ENCODE measurements at places on chromosomes 2 and 18.

DNA sequence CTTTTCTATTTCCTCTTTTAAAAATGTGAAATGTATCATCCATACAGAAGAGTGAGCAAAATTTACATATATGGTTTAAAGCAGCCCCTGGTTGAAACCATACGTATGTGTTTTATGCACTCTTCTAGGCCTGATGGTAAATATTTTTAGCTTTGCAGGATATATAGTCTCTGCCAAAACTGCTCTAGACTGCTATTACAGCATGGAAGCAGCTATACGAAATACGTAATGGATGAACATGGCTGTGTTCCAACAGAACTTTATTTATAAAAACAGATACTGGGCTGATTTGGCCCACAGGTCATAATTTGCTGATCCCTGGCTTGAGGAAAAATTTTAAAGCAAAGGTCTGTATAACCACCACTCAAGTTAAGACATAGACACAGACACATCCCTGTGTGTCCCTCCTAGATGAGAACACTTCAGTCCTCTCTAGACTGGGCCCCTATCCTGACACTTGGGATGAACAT, 42.5 kb upstream of the ATP8B1 start:
- DNase-seq = no peak

- no peak for DNase-seq
These were observed 27.6 kb downstream of the THNSL2 start for GRCh38 chr2:88197732-88198131.

- DNase-seq = no peak
These were observed 709.5 kb upstream of the ACVR2A start for GRCh38 chr2:147135376-147135775.

GRCh38 chr2:166393008-166393407, 17.3 kb upstream of the SCN9A start:
- DNase-seq = no peak

- DNase-seq = no peak
These were observed 108.2 kb downstream of the TDRD15 start for GRCh38 chr2:21231985-21232384.

GRCh38 chr2:43838560-43839267, at the start of the genes ABCG5 and ABCG8:
TSS of gene ABCG5 (minus strand) at chr2:43838839. CDS start at chr2:43838679, 160 bp downstream.
TSS of gene ABCG8 (plus strand) at chr2:43838971. CDS start at chr2:43839054, 83 bp downstream.
- no peak for DNase-seq

DNA sequence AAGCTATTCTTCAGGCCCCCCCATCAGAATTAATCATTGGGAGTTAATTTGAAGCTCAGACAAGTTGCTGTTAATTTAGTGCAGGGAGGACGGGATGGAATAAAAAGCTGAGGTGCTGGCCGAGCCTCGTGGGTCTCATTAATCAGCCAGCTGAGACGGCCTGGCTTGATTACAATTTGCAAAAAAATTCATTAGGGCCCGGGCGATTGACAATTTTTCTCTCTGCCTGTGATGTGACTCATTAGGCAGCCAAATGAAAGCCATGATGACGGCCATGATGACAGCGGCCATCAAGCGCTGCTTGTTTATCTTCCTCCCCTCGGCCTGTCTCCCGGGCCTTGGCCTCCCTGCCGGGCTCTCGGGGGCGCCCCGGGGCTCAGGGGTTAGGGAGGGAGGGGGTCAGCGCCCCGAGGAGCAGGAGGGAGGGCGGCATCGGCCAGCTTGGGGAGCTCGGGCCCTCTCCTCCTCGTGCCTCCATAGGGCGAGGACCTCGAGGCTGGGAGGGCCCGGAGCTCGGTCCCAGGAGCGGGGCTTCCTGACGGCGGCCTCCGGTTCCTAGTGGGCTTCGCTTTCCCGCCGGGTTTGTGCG, 5.2 kb downstream of the GBX2 start:
- DNase-seq = no peak

GRCh38 chr18:27184115-27185024, 738 bp downstream of the CHST9 start:
- no peak for DNase-seq

DNA sequence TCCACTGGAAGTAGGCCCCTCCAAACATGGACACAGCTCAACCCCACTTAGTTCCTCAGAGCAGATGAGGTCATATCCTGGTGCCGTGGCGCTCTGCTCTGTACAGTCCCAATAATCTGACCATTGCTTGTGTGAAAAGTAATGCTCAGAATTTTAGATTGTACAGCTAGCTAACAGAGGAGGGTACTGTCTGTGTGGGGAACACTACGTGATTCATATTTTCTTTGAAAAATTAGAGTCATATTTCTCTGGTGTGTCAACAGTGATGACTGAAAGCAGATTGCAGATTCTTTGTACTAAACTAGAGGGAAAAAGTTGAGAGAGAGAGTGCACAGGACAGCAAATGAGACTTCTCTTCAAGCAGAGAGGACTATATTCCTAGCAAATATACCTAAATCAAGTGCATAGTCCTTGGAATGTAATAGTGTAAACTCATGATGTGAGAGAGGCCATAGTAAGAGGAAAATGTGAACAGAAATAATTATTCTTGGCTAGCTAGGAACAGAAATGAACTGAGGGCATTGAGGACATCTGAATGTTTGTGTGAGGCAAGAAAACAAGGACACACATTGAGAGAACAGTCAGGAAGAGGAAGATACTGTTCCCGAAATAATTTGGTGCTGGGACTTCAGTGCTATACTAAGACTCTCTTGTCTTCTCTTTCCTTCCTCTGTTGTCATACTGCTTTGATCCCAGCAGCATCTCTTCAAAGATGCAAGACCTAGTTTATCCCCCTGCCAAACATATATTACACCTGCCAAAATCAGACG, 157.0 kb upstream of the RND3 start:
- DNase-seq = no peak

DNA sequence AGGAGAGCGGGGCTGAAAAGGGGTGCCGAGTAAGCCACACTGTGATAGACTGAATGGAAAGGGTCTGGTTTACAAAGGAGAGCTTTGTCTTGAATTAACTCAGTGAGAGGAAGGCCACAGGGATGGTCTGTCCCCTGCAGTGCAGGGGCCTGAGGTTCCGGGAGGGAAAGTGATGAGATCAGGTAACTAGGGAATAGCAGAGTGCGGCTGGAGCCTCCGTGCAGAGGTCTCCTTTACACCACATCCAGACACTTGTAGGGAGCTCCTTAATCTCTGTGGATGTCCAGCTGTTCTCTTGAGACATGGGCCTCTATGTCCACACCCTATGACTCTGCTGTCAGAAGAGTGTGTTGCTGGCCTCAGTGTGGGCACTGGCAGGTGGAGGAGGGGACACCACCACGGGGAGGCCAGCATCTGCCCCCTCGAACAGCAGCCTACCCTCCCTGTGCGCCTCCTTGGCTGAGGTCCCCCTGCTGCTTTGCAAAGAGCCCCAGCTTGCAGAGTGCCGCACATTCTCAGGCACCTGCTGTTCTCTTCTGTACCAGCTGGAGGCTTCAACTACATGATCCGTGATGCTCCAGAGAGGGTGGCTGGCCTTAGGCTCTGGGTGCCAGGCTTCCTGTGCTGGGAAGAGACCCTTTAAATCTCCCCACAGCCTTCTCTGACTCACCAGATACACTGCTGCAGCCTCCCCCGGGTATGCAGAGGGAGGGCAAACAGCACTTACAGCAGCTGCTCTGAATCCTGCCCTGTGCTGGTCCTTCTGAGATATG, 25.9 kb downstream of the ENOSF1 start:
- no peak for DNase-seq

DNA sequence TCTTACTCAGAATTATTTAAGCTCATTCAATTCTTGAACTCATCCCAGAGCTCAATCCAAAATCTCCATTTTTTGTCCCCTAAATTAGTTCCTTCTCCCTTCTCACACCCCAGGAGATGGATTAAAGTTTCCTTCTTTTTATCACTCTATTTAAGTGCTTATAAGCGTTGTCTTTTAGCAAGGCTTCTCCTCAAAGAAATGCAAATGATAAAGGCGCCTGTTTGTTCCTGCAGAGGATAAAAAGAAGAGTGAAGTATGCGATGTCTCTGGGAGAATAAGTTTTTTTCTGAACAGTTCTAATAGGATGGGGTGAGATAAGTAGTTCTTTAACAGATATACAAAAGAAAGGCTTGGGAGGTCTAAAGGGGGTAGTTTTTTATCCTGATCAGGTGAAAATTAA, 303.3 kb downstream of the CNTNAP5 start:
- DNase-seq = no peak

GRCh38 chr2:62471816-62472215, 34.2 kb downstream of the TMEM17 start:
- no peak for DNase-seq

GRCh38 chr18:65725251-65726050, 25.4 kb upstream of the CDH7 start:
- DNase-seq = peak; percentile 66

DNA sequence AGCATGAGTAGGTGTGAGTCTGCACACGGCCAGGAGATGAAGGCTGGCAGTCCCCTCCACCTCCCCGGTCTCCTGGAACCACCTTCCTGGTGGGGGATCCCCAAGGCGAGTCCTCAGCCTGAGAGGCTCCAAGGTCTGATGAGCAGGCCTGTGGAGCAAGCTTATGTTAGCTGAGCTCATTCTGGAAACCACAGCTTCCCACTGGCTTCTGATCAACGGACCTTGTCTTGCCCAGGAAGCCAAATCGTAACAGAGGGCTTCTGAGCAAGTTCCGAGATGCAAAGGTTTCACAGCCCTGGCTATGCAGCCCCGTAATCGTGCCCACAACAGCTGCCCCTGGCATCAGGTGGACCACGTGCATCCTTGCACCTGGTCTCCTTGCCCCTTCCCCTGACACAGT, 28.8 kb upstream of the GPR55 start:
- DNase-seq = no peak

GRCh38 chr2:64865831-64866345, 123.3 kb upstream of the SLC1A4 start:
- DNase-seq = no peak

- no peak for DNase-seq
These were observed 54.7 kb upstream of the TCF7L1 start for GRCh38 chr2:85078536-85078935.

- no peak for DNase-seq
These were observed 4.5 kb downstream of the FKBP7 start for GRCh38 chr2:178473931-178474330.

DNA sequence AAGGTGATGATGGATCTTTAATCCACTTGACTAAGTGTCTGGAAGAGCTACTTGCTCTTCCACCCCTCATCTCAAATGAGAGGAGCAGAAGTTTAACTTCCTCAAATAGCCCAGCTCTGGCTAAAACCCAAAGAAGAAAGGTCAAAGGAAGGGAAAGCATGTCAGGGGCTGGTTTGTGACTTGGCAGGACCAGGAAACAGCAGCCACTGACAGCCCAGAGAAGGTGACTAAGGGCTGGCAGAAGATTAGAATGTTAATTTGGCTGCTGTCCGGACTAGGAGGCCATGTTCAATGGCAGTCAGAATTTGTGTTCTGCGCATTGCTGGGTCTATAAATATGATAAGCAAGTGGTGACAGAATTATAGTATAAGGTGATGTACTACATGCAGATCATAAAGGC, 386.2 kb downstream of the SETBP1 start:
- no peak for DNase-seq

GRCh38 chr2:66303471-66303870, 131.5 kb upstream of the MEIS1 start:
- no peak for DNase-seq

GRCh38 chr2:157743051-157743450, 114.4 kb upstream of the ACVR1C start:
- no peak for DNase-seq

DNA sequence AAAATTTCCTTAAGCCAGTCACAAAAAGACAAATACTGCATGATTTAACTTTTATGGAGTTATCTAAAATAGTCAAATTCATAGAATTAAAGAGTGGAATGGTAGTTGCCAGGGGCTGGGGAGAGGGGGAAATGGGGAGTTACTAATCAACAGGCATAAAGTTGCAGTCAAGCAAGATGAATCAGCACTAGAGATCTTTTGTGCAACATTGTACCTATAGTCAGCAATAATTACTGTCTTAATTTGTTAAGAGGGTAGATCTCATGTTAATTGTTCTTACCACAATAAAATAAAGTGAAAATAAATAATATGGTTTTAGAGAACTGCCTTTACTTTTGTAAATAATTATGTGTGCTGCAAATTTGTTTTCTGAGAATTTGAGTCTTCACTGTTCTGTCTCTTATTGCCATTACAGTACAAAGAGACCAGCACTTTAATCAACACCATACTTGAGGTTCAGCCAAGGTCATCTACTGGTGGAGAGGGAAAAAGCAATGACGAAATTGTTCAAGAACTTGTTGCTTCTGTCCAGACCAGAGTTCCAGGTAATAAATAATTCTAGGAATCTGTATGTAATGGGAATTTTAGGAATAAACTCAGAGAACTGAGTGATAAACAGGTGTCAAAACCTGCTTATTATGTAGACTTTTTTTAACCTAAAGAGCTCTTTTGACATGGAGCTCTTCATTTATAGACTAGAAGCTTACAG, 75.5 kb downstream of the TRABD2A start:
- DNase-seq = no peak
